ENCODE measurements at places on chromosomes 13 and 19.

DNA sequence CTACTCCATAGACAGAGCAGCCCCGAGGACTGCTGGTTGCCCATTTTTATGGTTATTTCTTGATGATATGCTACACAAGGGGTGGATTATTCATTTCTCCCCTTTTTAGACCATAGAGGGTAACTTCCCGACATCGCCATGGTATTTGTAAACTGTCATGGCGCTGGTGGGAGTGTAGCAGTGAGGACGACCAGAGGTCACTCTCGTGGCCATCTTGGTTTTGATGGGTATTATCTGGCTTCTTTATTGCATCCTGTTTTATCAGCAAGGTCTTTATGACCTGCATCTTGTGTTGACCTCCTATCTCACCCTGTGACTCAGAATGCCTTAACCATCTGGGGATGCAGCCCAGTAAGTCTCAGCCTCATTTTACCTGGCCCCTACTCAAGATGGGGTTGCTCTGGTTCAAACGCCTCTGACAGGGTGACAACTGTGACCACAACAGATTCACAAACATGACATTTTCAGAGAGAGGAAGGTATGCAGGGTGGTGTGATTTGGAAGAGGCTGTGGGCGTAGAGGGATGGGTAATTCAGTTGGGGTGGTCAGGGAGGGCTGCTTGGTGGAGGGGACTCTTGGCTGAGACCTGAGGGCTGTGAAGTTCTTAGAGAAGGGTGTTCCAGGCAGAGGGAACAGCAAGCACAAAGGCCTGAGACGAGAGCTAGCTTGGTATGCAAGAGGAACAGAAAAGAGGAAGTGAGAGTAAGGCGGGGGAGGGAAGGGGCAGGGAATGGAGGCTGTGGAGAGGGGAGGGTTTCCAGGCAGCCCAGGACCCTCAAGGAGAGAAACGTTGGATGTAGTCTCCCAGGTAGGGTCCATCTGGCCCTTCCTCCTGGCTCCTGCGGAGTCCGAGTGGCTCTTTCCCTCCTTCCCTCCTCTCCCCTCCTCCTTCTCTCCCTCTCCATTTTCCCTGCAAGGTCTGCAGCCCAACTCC lies 23.5 kb downstream of the FAM187B start:
- no peak for DNase-seq

- DNase-seq = no peak
These were observed 152.5 kb downstream of the IER2 start for GRCh38 chr19:13302526-13303270.

GRCh38 chr13:105972811-105973590 lies 562.5 kb downstream of the EFNB2 start:
- DNase-seq = no peak

- no peak for DNase-seq
These were observed 1328.6 kb downstream of the UQCRFS1 start for GRCh38 chr19:27884376-27884775.

- no peak for DNase-seq
These were observed 535 bp downstream of the COL5A3 start for GRCh38 chr19:10009714-10010224.

DNA sequence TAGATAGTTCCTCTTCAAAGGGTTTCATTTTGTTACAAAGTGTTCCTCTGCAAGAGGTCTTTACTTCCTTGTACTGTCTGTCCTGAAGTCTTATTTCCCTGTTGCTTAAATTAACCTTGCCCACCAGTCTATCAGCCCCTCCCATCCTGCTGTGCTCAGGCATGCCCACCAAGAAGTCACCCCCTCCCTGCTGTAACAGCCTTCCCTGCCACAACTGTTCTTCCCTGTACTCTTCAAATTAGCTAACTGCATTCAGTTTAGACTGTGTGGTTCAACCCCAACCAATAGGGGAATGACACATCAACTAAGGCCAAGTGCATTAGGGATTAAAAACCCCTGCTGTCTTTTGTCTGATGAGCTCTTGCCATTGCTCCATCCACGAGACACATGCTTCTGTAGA lies 34.4 kb upstream of the ZNF562 start:
- no peak for DNase-seq

GRCh38 chr13:41802043-41802683 lies 158.7 kb downstream of the VWA8 start:
- DNase-seq = no peak

- no peak for DNase-seq
These were observed 77.9 kb downstream of the PTPRS start for GRCh38 chr19:5262721-5263120.

DNA sequence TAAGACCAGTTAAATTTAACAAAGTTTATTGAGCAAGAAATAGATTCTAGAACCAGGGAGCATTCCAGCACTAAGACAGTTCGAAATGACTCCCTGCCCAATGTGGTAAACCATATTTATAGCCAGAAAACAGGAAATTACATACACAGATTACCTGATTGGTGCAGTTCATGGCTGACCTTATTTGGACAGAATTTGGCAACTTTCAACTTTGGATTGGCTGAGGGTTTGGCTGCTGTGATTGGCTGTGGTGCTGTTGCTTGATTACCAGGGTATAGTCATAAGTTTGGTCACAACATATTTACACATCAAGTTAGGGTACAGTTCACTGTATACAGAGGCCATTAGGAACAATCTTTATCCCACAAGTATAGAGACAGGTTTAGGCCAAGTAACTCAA lies 984.8 kb upstream of the MIR17HG start:
- no peak for DNase-seq

DNA sequence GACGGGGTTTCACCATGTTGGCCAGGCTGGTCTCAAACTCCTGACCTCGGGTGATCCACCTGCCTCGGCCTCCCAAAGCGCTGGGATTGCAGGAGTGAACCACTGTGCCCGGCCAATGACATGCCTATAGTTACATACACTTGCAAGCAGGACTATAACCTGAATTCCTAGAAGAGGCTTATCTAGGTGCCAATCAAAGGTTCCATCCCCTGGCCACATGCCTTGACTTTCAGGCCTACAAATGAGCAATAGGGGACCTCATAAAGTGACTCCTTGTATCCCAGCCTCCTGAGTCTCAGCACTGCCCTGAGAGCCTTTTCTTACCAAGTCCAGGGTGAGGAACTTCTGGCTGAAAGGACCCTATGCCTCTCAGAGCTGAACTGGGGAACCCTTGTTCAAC lies 3.9 kb upstream of the LSM4 start:
- no peak for DNase-seq

All from CD4-positive, alpha-beta memory T cell (primary cell).